ENCODE measurements at places on chromosomes 2 and 18. TPM values are rescaled to one million over a fixed set of nuclear protein-coding genes. Genes with fewer than 3 reads are reported as not detected.

The MC2R gene
- not detected for total RNA-seq

The NTSR2 gene
- not detected for total RNA-seq

The C2orf78 gene
- not detected for total RNA-seq

The MYOM1 gene
- 1.4 TPM for total RNA-seq

The RIOK3 gene
- 136 TPM for total RNA-seq

The POTEI gene
- not detected for total RNA-seq

The RSAD2 gene
- total RNA-seq, result 4.1 TPM

The ARID5A gene
- 180 TPM for total RNA-seq

The DNPEP gene
- 74.0 TPM for total RNA-seq

Data from CD4-positive, CD25-positive, alpha-beta regulatory T cell (primary cell).